ENCODE measurements at places on chromosomes 11 and 22.

DNA sequence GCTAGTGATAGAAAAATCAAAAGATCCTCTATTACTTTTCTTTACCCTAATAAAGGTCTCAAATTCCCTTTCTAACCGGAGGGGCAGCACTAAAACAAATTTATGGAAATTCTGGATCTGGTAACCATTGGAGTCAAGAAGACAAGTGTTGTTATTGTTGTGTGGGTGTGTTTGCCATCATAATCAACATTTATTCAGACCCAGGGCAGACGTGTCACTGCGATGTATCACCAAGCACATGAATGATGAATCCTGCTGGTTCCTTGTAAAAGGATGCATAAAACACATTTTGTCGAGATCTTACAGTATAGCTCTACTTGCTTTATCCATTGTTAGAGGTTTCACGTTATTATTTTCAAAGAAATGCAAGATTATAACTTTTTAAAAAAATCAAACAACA, 12.1 kb upstream of the FJX1 start:
- H3K4me1 ChIP-seq, result no peaks in the 10 kb centered on the region
- DNase-seq, result no peak
- H3K27ac ChIP-seq, result no peak overlapping the region
- no peaks in the 10 kb centered on the region for H3K36me3 ChIP-seq
- H3K4me3 ChIP-seq, result no peak overlapping the region

- peaks cover 29% of the 10 kb centered on the region for H3K4me1 ChIP-seq
- peak overlapping the region; percentile 67 for H3K4me3 ChIP-seq
- H3K27me3 ChIP-seq, result no peaks in the 10 kb centered on the region
- H3K27ac ChIP-seq, result no peak overlapping the region
These were observed 4.5 kb upstream of the NCF4 start for GRCh38 chr22:36856121-36856791.

DNA sequence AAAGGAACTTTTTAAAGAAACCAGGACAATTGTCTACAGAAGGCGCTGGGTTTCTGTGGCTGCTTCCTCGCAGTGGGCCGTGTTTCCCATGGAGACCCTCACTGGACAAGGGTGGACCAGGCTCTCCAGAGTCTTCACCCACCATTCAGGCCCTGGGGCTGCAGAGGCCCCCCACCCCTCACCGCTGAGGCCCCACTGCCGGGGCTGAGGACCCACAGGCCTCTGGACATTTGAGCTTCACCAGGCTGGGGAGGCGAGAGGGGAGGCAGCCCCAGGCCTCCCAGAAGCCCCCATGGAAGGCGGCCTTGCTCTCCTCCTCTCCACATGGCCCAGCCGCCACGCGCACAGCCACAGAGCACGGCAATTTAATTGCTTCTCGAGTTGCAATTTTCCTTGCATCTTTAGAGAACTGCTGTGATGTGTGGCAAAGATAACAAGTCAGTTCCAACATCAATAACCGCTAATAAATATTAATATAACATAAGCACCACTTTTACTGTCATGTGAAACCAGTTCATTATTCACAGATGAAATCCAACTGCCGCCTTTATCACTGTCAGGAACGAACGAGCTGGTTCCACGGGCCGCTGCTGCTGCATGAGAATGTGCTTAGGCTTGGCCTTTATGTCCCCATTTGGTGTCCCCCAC, 81.0 kb downstream of the PHF21B start:
- DNase-seq, result no peak
- no peak overlapping the region for H3K4me3 ChIP-seq
- H3K36me3 ChIP-seq, result no peaks in the 10 kb centered on the region
- no peaks in the 10 kb centered on the region for H3K4me1 ChIP-seq
- H3K27ac ChIP-seq, result no peak overlapping the region

DNA sequence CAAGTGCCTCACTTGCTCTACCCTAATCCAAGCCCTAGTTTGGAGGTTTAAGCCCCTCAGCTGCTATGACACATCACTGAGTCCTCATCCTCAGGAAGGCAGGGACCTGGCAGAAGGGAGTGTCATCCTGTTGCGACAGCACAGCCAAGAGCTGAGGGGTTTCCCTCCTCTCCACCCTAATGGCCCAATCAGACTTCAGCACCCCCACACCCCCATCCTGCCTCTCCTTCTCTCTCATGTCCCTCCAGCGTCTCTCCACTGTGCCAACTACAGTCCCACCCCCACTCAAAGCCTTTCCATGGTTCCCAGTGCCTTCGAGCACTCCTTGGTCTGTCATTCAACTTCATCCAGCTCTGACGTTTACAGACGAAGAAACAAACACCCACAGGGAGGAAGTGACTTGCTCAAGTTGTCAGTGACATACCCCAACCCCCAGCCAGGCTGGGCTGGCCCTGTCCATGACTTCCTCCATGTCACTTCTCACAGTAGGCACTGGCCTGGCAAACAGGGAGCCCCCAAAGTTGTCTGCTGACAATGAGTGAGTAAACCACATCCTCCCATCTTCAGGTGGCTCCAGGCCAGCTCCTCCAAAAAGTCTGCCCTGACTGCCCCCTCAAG, 15.6 kb downstream of the ARAP1 start:
- H3K4me1 ChIP-seq, result peaks cover 61% of the 10 kb centered on the region
- H3K4me3 ChIP-seq, result peak overlapping the region; percentile 91
- peaks cover 16% of the 10 kb centered on the region for H3K36me3 ChIP-seq
- peak; percentile 55 for DNase-seq
- H3K27me3 ChIP-seq, result no peaks in the 10 kb centered on the region
- H3K27ac ChIP-seq, result peak overlapping the region; percentile 98

DNA sequence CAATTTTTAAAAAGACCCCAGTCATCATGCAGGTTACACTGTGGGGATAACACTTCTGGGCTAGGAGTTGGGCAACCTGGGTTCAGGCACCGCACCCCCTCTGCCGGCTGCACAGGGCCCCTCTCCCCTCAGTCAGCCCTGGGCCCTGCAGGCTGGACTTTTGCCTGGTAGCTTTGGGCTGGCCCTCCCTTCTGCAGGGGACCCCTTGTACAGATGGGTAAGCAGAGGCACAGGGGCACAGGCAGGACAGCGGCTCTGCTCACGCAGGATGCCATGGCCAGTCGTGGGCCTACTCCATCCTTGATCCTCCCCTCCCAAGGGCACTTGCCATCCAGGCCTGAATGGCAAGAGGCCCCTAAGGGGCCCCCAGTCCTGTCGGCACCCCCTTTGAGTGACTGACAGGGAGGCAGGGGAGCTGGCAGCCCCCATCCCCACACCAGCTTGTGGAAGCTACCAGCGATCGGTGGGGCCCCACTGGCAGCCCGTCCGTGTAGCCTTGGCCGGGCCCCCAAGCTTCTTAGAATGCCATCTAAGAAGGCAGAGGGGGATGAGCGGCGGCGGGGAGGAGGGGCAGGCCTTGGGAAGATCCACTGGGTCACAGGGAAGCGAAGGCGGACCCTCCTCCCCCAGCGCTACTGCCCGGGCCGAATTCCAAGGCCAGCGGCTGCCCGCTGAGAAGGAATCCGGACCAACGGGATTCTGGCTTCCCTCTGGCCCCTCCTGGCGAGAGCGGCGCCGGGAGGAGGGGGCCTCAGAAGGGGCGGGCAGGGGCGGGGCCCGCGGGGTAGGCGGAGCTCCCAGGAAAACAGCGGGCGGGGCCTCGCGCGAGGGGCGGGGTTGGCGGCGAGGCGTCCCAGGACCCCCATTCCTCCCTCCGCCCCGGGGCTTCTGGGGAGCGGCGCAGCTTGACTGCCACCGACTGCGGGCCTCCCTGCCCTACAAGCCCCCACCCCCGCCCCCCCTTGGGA, 6.8 kb upstream of the CHKA start:
- H3K27me3 ChIP-seq, result peaks cover 12% of the 10 kb centered on the region
- no peak overlapping the region for H3K4me3 ChIP-seq
- H3K4me1 ChIP-seq, result no peaks in the 10 kb centered on the region
- no peak for DNase-seq
- H3K27ac ChIP-seq, result no peak overlapping the region

DNA sequence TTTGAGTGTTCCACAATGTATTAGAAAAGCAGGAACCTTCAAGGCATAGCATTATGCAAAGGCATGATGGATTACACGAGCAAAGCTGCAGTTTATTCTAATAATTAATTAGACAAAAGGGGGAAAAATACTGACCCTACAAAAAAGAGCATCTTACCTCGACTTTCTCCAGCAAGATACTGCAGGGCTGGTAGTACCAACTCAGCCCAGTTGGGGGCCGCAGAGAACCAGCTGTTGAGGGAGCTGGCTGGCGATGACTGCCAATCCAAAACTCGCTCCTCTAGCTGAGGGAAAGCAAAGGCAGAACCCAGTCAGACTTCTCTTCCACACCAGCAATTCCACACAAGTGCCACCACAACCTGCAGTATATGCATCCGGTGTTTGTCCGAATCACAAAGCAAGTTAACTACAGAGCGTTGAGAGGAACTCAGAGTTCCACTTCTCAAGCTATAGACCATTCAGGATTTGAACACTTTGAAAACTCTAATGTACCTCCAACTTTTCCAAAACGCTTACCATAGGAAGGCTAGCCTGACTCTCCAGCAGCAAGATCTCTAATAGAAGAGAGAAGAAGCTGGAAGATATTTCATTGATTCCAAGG, 13.7 kb downstream of the NFRKB start:
- no peaks in the 10 kb centered on the region for H3K4me1 ChIP-seq
- no peaks in the 10 kb centered on the region for H3K27me3 ChIP-seq
- peaks cover 59% of the 10 kb centered on the region for H3K36me3 ChIP-seq
- DNase-seq, result no peak

- H3K4me3 ChIP-seq, result peak overlapping the region; percentile 99
- peak overlapping the region; percentile 97 for H3K27ac ChIP-seq
- H3K36me3 ChIP-seq, result peaks cover 4% of the 10 kb centered on the region
- no peaks in the 10 kb centered on the region for H3K27me3 ChIP-seq
- no peak for DNase-seq
These were observed 821 bp downstream of the CELF1 start for GRCh38 chr11:47552056-47552565.

GRCh38 chr11:43697679-43698078, 17.1 kb downstream of the HSD17B12 start:
- peaks cover 15% of the 10 kb centered on the region for H3K36me3 ChIP-seq
- no peak overlapping the region for H3K27ac ChIP-seq
- H3K27me3 ChIP-seq, result no peaks in the 10 kb centered on the region
- H3K4me3 ChIP-seq, result no peak overlapping the region

DNA sequence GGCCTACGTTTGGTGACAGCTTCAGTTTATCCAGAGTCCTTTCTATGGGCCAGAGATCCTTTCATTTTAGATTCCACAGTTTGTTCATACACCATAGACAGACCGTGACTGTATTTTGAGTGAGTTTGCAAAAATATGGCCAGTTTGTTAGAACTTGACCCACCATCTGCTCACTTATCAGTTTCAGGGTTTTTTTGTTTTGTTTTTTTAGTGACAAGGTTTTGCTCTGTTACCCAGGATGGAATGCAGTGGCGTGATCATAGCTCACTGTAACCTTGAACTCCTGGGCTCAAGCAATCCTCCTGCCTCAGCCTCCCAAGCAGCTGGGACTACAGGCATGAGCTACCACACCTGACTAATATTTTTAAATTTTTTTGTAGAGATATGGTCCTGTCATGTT, 9.1 kb upstream of the CKAP5 start:
- H3K4me1 ChIP-seq, result no peaks in the 10 kb centered on the region
- H3K27ac ChIP-seq, result no peak overlapping the region
- H3K4me3 ChIP-seq, result no peak overlapping the region

GRCh38 chr22:43128116-43128515, 15.1 kb downstream of the MCAT start:
- DNase-seq, result no peak
- H3K4me1 ChIP-seq, result peaks cover 8% of the 10 kb centered on the region
- H3K27ac ChIP-seq, result no peak overlapping the region
- H3K27me3 ChIP-seq, result peaks cover 6% of the 10 kb centered on the region
- H3K36me3 ChIP-seq, result peaks cover 3% of the 10 kb centered on the region

GRCh38 chr22:44566911-44567310, 68.9 kb upstream of the RTL6 start:
- no peak overlapping the region for H3K27ac ChIP-seq
- no peak for DNase-seq
- peaks cover 9% of the 10 kb centered on the region for H3K27me3 ChIP-seq
- no peaks in the 10 kb centered on the region for H3K4me1 ChIP-seq
- H3K4me3 ChIP-seq, result no peak overlapping the region

- H3K4me1 ChIP-seq, result no peaks in the 10 kb centered on the region
- H3K4me3 ChIP-seq, result no peak overlapping the region
- H3K27me3 ChIP-seq, result no peaks in the 10 kb centered on the region
- no peaks in the 10 kb centered on the region for H3K36me3 ChIP-seq
- H3K27ac ChIP-seq, result no peak overlapping the region
These were observed 2219.9 kb downstream of the LRRC4C start for GRCh38 chr11:39239553-39239952.
